ENCODE measurements at places on chromosomes 16 and 17.
A peak's percentile ranks its signal among the peaks of the same experiment; 100 is the strongest.

DNA sequence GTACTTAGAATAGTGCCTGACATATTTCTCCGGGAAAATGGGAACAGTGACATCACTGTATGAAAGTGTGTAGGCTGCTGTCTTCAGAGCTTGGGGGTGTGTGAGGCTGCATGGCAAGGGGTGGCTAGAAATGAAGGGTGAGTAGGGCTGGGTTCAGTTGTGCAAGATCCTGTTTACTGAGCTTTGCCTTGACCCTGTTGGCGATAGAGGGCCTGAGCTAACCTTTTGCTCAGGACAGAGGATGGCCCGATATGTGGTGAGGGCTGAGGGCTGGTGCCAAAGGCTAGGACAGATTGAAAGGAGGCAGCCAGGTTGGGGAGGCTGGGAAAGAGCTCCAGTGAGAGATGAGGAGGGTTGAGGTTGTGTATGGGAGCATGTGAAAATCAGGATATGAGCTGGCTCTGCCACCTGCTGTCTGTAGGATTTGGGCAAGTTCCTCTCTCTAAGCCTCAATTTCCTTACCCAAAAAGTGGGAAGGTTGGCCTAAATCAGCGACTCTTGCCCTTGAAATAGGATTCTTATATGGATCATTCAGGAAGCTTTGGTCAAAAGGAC is 6.0 kb upstream of the CCL1 start:
- DNase-seq = no peak

- DNase-seq = peak; percentile 24
Observed at GRCh38 chr17:20010099-20010863, 1.1 kb downstream of the SPECC1 start.

DNA sequence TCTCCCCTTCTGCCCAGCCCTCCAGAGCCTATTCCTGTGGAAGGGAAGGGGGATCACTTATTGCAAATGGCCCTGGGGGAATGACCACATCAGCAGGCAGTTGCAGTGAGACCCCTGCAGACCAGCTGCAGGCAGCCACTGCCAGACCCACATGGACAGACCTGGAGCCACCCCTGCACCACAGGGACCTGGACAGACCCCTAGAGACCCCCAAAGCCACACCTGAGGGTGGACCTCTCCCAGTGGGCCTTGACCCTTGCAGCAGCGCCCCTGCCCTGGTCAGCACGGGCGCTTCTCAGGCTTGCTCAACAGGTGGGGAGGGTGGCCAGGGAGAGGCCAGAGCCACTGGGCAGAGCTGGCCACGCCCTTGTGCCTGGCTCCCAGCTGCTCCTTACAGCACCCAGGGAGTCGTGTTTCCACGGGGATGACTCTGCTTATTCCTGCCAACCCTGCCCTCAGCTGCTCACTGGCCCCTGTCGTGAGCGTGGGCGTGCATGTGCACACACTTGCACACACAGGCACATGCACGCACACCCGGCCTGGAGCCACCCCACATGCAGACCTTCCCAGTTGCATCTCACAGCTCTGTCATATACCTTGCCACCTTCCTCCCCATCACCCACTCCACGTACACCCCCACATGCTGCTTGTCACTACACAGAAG is 1.3 kb upstream of the SCN4A start:
- no peak for DNase-seq

GRCh38 chr17:19996502-19996901 is 12.7 kb upstream of the SPECC1 start:
- no peak for DNase-seq

DNA sequence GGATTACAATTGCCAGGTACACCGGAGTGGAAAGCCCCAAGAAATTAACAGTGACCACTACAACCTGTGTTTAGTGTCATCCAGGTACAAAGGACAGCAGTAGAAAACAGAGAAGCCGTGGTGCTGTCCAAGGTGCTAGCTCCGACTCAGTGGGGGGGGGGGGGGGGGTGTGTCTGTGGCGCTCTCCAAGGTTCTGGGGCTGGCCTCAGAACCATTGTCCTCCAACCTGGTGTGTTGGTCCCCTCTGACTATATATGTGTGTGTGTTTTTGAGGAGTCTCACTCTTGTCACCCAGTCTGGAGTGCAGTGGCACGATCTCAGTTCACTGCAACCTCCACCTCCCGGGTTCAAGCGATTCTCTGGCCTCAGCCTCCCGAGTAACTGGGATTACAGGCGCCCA is 5.8 kb upstream of the ZNF23 start:
- peak; percentile 42 for DNase-seq

GRCh38 chr16:31484491-31485171 is 1.7 kb downstream of the SLC5A2 start:
- no peak for DNase-seq

GRCh38 chr17:48663134-48663924 is 37.2 kb upstream of the HOXB9 start:
- DNase-seq = no peak

- DNase-seq = no peak
Observed at GRCh38 chr16:88569614-88569984, 604 bp upstream of the ZC3H18 start.

GRCh38 chr17:57391076-57391825 is 134.9 kb downstream of the MSI2 start:
- DNase-seq = no peak

GRCh38 chr16:89495121-89495520 is 4.8 kb upstream of the ANKRD11 start:
- no peak for DNase-seq

DNA sequence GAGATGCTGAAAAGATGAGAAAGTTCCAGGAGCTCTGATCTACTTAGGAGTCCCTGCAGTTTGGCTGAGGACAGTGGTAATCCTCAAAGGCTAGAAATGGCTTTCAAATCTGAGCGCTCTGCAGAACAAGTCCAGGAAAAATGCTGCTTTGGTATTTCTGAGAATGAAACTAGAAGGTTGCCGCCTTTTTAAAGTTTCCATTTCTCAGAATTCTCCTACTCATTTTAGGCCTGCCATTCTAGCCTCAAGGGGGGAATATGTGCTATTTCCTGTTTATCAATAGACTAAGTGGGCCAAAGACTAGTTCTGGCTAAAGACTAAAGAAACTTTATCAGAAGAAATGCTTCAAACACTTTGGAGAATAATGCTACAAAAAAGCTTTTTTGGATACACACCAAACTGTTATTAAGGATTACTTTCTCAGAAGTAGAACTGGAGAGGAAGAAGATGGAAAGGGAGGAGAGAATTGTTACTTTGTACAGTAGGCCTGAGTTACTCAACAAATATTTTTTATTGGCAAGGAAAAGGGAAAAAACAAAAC is at the start of gene SLFN12L:
Gene SLFN12L (minus strand): TSS at position 78 of the 541 bp plus-strand sequence. CDS start 15,314 bp downstream, outside the sequence.
- DNase-seq = peak; percentile 69

DNA sequence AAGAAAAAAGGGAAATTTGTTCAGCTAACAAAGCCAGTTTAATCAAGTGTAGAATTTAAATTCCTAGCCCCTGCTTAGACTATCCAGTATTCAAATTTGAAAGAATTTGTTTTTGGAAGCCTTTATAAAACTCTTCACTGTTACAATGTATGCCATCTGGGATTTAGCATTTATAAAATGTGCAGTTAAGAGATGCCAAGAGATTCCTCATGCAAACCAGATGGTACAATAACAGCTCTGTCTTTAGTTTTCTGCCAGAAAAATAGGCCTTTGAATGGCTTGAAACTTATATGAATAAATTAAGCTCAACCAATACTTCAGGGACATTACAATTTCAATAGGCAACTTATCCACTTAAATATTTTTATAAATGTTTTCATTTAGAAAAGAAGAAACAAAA is 6.8 kb upstream of the ANKS4B start:
- DNase-seq = no peak

DNA sequence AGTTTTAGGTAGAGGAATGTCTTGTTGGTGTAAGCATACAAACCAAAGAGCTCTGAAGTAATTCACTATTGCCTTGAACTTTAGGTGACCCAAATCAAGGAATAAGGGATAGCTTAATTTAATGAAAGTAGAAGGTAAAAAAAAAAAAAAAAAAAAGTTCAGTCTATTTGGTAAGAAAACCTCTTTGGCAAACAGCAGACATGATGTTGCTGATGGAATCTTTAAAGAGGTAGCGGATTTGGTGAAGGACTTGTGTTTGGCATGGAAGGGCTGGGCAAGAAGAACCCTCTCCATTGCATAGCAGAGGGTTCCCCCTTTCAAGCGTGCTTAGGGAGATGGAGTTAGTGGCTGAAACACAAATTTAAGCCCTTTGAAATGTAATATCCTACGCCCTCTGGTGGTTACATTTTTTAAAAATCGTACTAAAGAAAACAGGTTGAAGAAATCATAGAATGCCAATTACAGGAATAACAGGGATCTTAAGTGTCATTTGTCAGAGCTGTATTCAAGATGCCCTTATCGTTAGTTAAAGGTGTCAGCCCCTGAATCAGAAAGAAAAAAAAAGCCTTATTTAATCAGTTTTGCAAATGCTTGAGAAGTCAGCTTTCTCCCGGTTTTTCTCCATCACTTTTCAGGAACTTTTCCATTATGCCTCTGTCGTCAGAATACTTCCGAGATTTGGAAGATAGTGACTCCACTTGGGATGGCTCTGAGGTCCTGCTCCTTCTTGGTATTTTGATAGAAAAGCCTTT is 383.1 kb downstream of the KCNJ2 start:
- DNase-seq = peak; percentile 16

DNA sequence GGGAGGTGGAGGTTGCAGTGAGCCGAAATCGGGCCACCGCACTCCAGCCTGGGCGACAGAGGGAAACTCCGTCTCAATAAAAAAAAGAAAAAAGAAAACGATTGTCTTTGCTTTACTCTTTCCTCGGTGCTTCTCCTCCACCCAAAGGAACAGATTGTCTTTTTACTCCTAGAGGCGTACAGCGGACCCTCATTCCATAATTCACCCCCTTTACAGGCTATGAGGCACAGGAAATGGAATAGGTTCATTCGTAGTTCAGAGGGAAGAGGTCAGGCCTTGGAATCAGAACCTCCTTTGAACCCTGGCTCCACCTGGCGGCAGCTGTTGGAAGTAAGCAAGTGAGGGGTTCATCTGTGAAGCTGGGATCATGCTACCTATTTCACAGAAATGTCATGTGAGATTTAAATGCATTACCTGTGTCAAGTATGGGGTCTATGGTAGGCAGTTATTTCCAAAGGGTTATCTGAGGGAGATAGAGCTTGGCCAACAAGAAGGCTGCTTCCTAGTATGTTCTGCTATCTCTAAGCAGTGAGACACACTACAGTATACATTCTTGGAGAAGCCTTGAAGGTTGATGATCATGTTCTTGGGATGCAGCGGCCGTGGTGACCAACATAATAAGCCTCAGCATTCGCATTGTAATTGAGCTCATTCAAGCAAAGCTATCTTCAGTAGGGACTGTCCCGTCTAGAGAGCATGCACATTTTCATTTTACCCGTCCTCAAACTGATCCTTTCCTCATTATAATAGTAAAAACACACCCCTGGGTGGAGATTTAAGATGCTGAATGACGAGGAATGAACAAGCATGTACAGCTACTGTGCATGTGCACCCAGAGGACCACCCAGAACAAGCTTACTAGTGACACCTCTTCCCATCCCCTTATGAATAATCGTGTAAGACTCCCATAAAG is 18.7 kb upstream of the ZNF689 start:
- peak; percentile 85 for DNase-seq

DNA sequence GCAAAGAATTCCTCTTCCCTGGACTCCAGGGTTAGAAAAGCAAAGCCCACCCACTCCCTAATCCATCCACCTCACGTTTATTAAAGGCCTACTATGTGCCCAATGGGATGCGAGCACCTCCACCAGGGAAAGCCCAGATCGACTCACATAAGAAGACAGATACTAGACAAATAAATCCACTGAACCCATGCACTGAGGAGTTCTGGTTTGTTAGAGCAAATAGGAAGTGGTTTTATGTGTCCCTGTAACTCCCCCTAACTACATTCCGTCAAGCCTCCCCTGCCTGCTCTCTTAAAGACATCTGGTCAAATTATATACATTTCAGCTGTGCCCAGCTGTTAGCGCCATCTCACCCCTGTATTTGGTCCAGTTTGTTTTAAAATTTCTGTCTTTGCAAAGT is 218.5 kb upstream of the RPL38 start:
- DNase-seq = no peak

GRCh38 chr16:86285938-86286921 is 224.1 kb upstream of the FOXF1 start:
- DNase-seq = no peak

DNA sequence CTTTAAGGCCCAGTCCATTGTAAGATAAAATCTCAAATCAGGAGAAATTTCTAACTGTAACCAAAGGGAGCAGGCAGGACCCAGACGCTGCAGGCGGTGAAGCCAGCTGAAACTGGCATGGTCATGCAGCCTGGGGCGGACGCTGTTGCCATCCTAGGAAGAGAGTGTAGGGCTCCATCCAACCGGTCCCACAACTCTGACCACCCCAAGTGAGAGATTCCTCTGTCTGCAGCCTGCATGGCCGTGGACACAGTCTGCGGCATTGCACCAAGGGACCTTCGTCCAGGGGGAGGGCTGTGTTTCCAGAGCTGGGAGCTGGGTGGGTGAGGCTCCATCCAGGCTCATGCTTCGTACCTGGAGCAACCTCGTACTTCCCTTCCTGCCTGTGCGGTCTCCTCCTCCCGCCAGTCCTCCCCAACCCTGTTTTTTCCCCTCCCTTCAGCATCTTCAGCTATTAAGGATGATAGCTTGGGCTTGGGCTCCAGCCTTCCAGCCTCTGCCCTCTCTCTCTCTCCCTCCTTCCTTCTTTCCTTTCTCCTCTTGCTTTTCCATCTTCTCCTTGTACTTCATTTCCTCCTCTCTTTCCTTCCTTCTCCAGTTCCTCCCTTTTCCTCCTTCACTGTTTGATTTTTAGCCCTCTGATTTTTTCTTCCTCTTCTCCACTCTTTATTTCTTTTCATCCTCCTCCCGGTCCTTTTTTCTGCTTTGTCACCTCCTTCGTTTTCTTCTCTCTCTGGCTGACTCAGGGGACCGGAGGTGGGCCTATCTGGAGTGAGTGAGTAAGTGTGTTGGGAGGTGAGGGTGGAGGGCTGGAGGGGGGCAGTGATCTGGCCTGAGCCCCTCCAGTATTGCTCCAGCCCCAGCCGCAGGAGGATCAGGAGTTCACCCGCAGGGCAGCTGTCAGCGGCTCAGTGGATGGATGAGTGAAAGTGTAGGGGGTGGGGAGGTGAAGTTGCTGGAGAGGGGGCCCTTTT is 17.0 kb upstream of the LHX1 start:
- DNase-seq = no peak

GRCh38 chr16:50781518-50781917 is 39.6 kb downstream of the CYLD start:
- DNase-seq = no peak

DNA sequence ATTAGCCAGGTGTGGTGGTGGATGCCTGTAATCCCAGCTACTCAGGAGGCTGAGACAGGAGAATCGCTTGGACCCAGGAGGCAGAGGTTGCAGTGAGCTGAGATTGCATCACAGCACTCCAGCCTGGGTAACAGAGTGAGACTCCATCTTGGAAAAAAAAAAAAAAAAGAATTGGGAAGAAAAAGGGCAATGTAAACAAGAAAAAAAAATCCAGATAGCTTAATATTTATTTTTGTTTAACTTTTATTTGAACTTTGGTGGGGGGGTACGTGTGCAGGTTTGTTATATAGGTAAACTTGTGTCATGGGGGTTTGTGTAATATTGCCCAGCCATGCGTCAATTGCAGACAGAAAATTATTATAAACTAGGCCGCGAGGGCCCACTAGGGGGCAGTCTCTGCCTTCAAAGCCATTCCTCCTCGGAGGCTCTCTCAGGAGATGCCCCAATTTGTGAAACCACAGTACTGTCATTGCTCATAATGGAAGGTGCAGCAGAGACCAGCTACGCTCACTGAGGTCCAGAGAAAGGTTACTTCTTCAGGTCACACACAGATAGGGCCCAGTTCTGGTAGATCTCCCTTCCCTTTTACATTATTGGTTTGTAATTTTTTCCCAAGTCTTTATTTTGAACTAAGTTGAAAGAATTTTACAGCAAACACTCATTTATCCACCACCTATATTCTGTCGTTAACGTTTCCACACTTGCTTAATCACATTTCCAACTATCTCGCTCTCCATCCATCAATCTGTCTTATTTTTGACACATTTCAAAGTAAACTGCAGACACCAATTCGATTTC is 206.2 kb downstream of the PRKCB start:
- peak; percentile 79 for DNase-seq
